ENCODE measurements at places on chromosomes 11 and 22.

DNA sequence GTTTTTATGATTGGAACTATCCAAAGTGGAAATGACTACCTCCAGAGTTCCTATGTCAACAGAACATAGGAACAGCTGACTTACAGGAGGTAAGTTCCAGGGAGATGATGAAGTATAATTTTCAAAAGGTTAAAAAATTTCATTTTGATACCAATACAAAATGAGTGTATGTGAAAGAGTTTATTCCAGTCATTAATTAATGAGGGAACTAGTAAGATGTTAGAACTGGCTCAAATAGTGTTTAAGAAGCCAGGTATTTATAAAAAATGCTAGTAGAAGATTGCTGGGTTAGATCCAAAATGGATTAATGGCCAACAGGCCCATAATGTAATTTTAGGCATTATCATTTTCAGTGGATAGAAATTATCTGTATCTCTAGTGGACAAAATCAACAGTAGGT, 227.7 kb upstream of the ZBED5 start:
- ATAC-seq, result no peak

- no peak for ATAC-seq
Measured at GRCh38 chr22:39129081-39129480, 23.4 kb downstream of the CBX7 start.

GRCh38 chr11:68855205-68855981, 13.7 kb upstream of the CPT1A start:
- peak; percentile 70 for ATAC-seq

- peak; percentile 77 for ATAC-seq
Measured at GRCh38 chr11:94494126-94494680, 419 bp downstream of the ANKRD49 start.

DNA sequence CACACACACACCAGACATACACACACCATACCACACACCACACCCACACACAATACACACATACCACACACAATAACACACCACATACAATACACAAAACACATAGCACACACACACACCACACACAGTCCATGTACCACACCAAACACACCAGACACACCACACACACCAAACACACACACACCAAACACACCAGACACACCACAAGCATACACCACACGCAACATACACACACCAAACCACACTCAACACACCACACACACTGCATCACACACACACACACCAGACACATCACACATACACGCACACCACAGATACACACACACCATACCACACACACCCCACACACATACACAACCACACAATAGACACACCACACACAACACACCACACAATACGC, 54.8 kb downstream of the IGSF9B start:
- ATAC-seq, result no peak

- peak; percentile 70 for ATAC-seq
Measured at GRCh38 chr11:59550842-59551658, 39.7 kb downstream of the OR4D9 start.

DNA sequence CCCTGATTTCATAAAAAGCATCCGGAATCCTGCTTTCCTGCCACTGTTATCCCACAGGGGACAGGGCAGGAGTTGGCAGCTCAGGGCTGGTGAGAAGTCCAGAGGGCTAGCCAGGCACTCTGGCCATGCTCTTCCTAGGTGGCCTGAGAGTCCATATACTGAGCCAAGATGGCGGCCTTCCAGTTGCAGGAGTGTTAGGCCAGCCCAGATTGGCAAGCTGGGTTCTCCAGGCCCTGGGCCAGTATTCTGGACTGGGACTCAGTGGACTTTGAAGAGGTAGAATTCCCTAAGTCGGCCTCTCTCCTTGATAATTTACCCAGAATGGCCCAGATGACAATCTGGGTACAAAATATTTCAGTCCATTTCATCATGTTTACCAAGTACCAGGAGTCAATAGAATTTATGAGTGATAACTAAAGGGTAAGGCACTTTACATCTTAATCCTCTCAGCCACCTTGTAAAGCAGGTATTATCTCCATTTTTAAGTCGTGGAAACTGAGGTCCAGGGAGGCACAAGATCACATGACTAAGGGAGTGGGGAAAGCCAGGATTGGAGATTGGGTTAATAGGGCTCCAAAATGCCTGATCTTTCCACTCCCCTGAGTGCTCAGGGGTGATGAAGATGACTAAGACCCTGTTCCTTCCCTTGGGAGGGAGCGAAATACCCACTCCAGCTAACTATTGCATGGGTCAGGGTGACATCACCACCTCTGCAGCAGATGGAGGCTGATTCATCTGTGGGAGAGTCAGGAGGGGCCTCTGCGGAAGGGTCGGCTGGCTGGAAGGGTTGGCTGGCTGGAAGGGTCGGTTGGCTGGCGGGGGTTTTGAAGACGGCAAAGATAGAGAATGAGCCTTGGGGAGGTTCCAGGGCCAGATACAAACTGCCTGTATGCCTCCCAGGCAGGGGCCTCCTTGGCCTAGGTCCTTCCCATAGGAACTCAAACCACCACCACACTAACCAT, 1.2 kb upstream of the MICALL1 start:
- no peak for ATAC-seq

DNA sequence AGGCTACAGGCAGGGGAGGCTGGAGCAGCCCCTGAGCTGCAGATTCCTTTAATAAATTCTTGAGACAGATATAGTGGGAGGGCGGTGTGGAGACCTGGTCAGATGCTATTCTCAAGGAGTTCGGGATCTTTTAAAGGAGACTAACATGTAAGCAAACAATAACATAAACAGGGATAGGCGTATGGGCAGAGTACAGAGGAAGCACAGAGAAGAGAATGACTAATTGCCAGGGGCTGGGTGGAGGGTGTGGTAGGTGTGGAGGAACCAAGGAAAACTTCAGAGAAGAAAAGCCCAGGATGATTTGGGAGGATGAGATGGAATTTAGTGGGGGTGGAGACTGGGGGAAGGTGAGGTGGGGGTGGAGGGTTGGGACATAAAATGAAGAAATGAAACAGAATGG, 9.7 kb upstream of the HEPHL1 start:
- no peak for ATAC-seq

DNA sequence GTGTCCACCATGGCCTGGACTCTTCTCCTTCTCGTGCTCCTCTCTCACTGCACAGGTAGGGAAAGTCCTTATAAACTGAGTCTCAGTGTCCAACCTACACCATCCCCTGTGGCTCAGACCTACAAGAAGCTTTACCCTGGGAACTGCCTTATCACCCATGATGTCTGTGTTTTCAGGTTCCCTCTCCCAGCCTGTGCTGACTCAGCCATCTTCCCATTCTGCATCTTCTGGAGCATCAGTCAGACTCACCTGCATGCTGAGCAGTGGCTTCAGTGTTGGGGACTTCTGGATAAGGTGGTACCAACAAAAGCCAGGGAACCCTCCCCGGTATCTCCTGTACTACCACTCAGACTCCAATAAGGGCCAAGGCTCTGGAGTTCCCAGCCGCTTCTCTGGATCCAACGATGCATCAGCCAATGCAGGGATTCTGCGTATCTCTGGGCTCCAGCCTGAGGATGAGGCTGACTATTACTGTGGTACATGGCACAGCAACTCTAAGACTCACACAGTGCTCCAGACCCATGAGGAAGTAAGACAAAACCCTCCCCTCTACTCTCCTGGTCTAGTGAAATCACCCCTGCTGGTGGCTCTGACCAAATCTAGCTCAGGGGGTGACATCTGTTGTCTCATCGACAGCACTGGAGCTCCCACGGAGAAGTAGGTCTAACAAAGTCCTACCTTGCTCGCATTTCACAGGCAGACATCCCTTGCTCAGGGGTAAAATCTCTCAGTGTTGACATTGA, 74.3 kb downstream of the VPREB1 start:
- peak; percentile 42 for ATAC-seq

DNA sequence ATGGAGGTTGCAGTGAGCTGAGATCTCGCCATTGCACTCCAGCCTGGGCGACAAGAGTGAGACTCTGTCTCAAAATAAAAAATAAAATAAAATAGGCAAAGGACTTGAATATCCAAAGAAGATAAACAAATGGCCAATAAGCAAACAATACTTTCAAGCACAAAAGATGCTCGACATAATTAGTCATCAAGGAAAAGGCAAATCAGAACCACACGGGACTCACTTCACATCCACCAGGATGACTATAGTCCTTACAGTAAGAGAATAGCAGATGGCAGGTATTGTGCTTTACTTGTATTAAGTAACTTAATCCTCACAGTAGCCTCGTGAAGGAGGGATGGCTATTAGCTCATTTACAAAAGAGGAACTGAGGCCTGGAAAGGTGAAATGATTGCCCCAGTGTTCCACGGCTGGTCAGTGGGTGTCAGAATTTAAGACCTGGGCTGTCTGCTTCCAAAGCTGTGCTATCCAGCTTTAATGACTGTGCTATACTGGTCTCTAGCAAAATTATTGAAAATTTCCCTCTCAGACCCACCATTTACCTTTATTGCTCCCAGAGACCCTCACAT, 40.2 kb upstream of the RBFOX2 start:
- no peak for ATAC-seq

GRCh38 chr11:70377645-70378044, 20.7 kb upstream of the CTTN start:
- ATAC-seq, result no peak

- no peak for ATAC-seq
Measured at GRCh38 chr11:111115890-111116289, 129.6 kb upstream of the POU2AF2 start.

DNA sequence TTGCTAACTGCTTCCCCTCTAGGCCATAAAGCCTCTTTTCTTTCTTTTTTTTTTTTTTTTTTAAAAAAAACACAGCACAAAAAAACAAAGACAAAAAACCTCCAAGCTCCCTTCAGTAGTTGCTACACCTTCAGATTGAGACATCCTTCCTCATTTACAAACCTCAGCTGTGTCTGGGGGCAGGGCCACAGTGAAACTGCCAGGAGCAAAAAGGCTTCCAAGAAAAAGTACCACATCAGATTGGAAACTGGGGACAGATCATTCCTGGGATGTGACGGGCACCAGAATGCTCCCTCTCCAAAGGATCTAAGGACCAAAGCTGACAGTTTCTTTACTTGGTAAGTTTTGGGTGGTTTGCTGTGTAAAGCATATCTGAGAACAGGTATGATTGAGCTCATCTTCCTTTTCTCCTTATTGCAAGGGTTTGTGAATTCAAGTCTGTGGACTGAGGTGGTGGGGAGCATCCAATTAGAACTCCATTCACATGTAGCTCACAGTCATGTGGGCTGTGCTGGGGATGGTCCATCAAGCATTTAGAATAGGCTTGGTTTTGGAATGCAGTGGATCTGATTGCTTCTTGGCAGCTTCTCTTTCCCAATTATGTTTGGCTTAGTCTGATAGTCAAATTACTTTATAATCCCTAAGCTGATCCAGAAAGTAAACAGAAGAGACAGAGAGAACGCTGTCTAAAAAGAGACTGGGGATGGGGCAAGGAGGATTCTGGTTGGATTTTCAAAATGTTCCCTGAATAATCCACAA, 705 bp downstream of the BBOX1 start:
- ATAC-seq, result no peak

DNA sequence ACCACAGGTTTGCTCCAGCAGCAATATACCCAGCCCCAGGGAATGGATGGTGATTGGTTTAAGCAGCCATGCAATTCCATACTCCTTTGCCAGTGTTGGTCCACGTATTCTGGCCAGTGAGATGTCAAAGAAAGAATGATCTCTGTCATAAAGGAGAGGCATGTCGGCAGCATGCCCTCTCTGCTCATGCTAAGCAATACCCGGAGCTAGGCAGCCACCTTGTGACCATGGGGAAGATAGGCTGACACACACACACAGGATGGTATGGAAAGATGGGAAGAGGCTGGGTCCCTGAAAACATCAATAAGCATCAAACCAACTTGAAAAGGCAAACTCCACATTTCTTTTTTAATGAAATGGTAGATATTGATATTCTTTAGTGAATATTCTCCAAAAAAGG, 5.1 kb downstream of the ABCC8 start:
- ATAC-seq, result no peak

GRCh38 chr11:35735411-35735810, 72.8 kb downstream of the TRIM44 start:
- no peak for ATAC-seq

DNA sequence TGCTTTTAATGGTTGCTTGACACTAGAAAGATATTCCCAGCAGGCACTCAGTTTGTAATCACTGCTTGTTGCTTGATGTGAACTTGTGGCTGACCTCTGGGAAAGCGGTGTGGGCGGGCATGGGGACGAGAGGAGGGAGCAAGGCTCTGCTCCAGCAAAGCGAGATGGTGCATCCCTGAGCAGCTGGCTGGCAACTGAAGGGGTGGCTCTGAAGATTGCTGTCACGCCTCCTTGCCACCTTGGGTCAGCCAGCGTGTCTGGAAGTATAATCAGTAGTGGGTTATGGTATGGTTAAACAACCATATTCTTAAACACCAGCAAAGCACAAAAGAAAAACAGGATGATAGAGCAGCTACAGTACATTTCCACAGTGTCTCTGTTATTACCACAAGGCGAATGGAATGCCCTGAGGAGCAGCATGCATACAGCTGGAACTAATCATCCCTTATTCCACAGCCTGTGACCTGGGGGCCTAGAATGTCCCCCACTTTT, 124.5 kb downstream of the TRIM44 start:
- no peak for ATAC-seq

- ATAC-seq, result no peak
Measured at GRCh38 chr11:80365076-80365725, 924.4 kb upstream of the TENM4 start.

DNA sequence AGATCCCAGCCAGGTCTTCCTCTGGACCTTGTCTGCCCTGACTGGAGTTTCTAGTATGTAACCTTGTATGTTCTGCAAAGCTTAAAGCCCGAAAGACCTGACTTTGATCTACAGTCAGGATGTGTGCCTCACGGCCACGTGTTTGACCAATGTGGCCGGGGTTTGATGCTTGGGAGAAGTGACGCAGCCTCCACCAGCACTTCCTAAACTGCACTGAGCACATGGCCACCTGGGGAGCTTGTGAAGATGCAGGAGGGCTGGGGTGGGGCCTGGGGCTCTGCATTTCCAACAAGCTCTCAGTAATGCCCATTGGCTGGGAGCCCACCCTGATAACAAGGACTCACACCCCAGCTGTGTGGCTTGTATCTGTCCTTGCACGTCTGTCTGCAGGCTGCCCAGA, 53.2 kb downstream of the NAT10 start:
- ATAC-seq, result no peak

GRCh38 chr11:59206635-59207034, 6.1 kb downstream of the MPEG1 start:
- no peak for ATAC-seq

GRCh38 chr11:43467958-43468357, 109.2 kb downstream of the TTC17 start:
- no peak for ATAC-seq

GRCh38 chr22:44393066-44393465, 80.3 kb upstream of the SHISAL1 start:
- no peak for ATAC-seq

DNA sequence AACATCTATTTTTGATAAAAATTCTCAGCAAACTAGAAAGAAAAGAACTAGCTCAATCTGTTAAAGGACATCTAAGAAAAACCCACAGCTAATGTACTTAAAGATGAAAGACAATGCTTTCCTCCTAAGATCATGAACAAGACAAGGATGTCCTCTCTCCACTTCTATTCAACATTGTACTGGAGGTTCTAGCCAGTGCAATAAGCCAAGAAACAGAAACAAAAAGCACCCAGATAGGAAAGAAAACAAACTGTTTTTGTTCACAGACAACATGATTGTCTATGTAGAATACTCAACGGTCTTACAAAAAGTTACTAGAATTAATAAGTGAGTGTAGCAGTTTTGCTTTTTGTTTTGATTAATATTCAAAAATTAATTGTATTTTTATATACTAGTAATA, 7.8 kb downstream of the CD3D start:
- no peak for ATAC-seq
